ENCODE measurements at places on chromosomes 1 and 21.
A peak's percentile ranks its signal among the peaks of the same experiment; 100 is the strongest.

GRCh38 chr1:208531003-208531750, 287.0 kb upstream of the PLXNA2 start:
- no peak for DNase-seq

GRCh38 chr21:39387461-39388037, 38.7 kb upstream of the HMGN1 start:
- peak; percentile 88 for DNase-seq

DNA sequence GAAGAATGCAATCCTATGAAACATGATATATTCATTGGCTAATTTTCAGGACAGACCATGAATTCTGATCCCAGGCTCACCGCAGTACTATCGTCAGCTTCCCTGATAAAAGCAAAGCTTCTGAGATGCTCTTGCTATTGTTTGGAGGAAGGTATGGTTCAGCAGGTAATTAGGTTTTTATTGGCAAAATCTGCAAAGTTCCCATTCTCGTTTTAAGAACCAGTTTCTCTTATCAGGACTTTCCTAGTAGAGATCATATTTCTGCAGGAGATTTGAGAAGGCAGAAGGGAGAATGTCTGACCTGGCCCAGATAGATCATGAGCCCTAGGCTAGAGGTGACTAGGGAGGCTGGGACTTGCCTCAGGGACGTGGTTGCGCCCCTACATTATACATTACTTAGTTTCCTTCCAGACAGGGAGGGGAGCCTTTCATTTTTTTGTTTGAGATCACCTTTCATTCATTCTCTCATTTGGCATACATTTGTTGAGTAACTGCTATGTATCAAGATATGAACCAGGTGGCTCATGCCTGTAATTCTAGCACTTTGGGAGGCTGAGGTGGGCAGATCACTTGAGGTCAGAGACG, 108.8 kb downstream of the NRIP1 start:
- DNase-seq, result no peak

DNA sequence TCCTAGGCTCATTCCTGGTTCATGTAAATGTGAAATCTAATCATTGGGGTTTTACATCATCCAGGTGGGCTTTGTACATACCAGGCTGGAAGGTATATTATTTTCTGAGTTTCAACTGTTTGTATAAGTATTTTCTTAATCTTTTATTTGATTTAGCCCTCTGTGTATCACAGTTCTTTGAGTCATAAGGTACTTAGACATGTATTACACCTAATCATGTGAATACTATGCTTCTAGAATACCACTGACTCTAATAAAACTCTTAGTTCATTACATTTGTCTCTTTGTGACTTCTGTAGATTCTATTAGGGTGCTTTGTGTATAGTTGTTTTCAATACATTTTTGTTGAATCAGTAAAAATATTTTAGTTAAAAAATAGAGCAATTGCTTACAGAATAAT, 92.8 kb downstream of the ZFYVE9 start:
- no peak for DNase-seq

GRCh38 chr21:45004481-45005247, 64.8 kb downstream of the SLX9 start:
- no peak for DNase-seq

- no peak for DNase-seq
These were observed 38.5 kb downstream of the MSTO1 start for GRCh38 chr1:155648207-155649147.

DNA sequence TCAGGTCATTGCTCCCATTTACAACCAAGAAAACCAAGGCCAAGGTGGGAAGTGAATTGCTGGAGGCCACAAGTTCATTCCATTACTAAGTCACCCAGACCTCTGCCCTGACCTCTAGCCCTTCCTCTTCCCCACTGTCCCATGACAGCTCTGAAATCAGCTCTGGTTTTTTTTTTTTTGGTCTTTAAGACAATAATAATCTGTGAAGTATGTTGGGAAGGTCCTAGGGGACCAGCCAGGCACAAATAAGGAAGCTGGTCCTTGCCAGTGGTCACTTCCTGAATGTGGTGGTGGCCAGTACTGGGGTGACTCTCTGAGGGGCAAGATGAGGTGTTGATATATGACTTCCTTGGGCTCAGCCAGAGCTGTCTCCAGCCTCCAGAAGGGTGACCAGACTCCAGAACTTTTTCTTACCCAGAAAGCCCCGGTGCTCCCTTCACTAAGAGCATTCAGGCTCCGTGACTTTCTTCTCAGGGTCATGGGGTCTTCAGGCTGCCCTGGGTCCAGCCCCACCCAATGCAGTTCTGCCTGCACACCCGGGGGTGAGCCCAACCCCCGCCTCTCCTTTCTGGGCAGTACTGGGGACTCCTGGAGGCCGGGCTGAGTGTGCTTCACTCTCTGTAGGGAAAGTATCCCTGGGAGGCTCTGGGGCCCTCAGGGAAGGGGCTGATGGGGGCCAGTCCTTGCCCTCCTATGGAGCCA, 159.6 kb downstream of the PTPRU start:
- no peak for DNase-seq

GRCh38 chr21:42833439-42833815, 45.9 kb downstream of the WDR4 start:
- DNase-seq, result no peak

DNA sequence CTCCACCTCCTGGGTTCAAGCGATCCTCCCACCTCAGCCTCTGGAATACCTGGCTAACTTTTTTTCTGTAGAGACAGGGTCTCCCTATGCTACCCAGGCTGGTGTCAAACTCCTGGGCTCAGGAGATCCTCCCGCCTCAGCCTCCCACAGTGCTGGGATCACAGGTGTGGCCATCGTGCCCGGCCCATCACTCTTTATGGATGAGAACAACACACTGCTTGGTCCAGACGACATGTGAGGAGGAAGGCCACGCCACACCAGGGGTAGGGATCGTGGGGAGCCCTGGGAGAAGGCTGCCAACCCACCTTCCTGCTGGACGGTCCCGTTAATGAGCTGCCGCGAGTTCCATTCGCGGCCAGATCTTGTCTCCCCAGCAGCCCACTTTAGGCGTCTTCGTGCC, 5.0 kb upstream of the GABRD start:
- DNase-seq, result no peak

DNA sequence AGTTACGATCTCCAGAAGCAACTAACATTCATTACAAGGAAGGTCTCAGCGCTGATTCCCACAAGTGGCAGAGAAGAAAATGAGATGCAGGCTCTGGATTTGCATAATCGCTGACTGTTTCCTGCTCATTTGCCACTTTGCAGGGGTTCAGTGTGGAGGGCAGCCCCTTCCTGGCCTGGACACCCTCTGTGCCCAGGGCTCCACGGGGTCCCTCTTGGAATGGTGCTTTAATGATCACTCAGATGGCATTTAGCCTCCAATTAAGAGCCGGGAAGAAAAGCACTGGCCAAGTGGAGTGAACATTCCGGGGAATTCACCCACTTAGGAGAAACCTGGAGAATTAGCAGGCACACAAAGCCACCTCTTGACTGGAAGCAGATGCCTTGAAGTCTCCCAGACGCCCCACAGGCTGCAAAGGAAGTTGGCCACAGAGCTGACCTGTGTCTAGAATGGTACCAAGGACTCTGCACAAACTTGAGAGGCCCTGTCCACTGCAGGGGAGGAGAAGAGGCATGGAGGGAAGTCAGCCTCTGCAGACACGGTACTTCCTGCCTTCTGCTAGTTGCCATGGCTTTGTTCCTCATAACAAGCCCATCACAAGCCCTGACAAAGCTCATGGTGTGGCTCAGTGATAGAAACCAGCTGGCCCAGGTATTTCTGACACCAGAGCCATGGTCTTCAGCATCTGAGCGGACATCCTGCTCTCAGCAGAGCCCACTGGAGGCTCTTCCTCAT, 157.2 kb downstream of the KAZN start:
- DNase-seq, result no peak

DNA sequence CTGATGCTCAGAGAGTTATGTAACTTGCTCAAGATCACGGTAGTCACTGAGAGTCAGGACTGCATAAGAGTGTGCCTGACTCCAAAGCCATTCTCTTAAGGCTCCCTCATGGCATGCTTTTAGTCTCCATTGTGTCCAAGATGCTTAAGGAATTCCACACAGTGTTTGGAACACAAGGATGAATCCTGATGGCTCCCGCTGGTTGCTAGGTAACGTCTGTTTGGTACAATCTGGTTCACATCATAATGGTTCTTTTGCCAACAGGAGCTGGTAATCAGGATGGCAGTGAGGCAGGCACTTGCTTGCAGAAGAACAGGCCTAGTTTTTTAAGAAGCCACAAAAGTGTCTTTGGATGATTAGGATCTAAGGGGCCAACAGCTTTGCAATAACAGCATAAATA, 436.5 kb upstream of the DAB1 start:
- no peak for DNase-seq

DNA sequence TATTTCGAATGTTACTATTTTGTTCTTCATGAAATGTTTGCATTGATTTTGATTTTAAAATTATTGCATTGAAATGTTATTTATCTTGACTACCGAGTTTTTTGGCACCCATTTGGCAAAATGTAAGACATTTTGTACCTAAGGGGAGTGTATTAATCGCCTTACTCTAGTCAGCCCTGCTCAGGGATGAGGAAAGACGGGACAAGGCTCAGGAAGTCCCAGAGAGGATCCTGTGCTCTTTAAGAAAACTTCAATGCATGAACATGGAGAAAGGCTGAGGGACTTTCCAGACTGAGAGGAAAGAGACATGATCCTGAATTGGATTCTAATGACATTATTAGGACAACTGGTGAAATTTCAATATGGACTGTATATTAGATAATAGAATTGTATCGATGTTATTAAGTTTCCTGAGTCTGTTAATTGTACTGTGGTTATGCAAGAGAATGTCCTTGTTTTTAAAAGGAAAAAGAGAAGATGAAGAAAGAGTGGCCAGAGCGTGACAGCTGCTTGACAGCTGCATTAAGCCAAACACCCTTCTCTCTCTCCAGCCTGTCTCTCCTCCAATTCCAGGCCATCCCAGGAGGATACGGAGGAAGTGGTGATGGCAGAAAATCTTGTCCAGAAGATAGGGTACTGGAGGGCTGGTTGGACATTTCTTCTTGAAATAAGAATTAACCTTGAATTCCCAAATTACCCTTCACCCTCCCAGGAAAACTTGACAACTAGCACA, 66.0 kb downstream of the PLEKHA6 start:
- no peak for DNase-seq

DNA sequence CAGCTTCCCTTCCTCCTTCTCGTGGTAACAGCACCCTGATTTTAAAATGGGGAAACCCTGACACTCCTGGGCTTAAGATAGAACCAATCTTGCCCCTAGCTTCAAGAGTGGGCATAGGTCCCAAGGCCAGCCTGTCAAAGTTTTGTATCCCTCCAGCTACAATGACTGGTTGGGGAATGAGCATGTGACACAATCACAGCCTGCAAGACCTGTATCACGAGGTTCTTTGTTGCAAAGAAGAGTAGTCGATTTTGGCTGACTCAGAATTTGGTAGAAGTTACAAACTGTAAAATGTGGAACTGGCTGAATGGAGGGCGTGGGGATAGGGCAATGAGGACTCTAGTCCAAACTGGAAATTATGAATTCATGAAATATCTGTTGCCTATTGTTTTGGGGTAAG, 18.7 kb downstream of the CTSK start:
- DNase-seq, result no peak

DNA sequence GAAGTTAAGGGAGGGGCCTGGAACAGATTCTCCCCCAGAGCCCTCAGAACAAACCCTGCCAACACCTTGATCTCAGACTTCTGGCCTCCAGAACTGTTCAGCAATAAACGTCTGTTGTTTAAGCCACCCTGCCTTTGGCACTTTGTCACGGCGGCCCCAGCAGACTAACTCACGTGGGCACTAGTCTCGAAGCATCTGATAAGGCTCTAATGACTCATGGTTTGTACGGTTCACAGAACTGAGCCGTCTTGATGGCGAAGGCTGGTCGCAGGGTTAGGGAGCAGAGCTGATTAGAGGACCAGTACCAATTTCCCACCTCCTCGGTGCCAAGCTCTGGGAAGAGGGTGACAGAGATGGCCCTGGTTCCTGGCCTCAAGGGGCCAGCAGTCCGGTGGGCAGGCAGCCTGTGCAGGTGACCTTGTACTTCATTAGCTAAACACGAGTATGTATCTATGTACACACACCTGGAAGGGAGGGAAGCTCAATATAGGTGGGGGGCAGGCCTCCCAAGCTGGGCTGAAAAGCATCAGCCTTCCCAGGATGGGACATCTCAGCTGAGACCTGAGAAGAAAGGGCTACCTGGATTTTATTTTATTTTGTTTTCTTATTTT, 112.8 kb downstream of the MRPS6 start:
- no peak for DNase-seq

DNA sequence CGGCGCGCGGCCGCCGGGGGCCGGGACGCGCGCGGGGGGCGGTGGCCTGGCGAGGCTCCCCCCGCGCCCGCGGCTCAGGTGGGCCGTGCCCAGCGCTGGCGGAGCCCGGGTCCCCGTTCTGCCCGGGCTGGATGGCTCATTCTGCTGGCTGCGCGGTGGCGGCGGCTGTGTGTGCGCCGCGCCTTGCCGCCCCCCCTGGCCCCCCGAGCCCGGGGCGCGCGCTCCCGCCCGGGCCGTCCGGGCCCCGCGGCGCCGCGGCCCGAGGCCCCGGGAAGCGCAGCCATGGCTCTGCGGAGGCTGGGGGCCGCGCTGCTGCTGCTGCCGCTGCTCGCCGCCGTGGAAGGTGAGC, at the start of gene EPHB2:
EPHB2 (plus strand) TSS at position 139 of the 349 bp plus-strand sequence; CDS start at position 283, 144 bp downstream.
- DNase-seq, result no peak

GRCh38 chr1:179061360-179062282, 20.2 kb upstream of the TOR3A start:
- DNase-seq, result no peak

- DNase-seq, result no peak
These were observed 35.8 kb downstream of the WNT4 start for GRCh38 chr1:22107126-22107525.

- no peak for DNase-seq
These were observed 29.3 kb upstream of the SRSF10 start for GRCh38 chr1:24009406-24009805.

- DNase-seq, result no peak
These were observed 30.1 kb upstream of the KCNK2 start for GRCh38 chr1:215052256-215053015.

GRCh38 chr1:224592636-224593582, 23.2 kb upstream of the CNIH3 start:
- DNase-seq, result no peak

DNA sequence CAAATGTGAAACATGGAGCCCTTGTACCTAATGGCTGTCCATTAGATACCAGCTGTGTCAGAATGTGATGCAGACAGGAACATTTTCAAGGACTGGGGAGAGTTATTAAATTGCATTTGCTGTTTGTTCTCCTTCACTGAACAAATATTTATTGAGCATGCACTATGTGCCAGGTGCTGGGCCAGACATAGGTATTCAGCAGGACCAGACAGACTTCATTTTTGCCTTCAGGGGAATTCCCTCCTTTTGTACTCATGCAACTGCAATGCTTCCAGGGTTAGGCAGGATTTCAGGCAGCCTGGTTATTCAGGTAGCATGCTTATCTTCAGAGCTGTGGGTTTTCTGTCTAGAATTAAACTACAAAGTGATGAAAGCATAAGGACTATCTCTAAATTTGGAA, 64.2 kb upstream of the SMYD2 start:
- no peak for DNase-seq

DNA sequence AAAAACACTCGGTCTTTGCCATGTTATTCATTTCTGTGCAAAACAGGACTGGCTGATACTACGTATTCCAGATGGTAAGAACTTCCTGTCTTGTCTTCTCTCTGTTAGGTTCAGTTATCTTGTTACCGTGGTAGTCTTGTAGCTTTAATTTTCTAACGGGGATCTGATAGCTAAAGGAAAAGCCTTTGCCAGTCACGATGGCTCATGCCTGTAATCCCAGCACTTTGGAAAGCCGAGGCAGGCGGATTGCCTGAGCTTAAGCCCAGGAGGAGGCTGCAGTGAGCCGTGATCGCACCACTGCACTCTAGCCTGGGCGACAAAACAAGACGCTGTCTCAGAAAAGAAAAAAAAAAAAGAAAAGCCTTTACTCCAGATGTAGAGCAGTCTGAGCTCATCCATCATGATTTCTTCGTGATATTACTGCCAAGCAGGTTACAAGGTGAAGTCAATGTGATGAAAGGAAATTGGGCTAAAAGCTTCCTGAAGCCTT, 11.1 kb upstream of the MSTO1 start:
- no peak for DNase-seq

All from stimulated activated CD4-positive, alpha-beta T cell treated with anti-CD3 and anti-CD28 coated beads, Interleukin-12 subunit alpha, Interleukin-12 subunit beta, amount 100 ng/mL, for 24 hours (primary cell).